ENCODE measurements at places on chromosomes 1 and 21.

GRCh38 chr1:160076295-160076694, 5.0 kb upstream of the KCNJ9 start:
- DNase-seq = no peak

DNA sequence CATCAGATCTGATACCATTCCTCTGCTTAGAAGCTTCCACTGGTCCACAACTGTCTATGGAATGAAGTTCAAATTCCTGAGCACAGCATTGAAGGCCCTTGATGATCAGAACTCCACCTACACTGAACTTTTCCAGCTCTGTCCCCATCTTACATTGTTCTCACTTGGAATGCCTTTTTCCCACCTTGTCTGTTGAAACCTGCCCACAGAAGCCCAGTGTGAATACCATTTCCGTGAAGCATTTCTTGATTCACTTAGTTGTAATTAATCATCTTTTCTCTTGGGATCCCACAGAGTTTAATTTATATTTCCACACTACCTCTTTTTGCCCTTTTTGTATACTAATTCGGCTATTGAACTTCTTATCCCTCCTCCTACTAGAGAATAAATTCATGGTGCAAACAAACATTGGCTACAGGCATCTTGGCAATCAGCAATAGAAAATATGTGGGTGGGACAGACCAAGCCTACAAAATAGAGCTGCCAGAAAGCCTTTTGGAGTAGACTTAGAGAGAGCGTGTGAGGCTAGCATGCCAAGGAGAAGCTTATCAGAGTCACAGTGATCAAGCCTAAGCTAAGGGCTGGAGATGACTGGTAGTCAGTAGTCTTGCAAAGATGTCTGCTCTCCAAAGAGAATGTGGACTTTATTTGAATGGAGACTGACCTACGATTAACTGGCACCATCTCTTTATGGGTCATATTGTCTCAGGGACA, 26.1 kb downstream of the NHLH2 start:
- DNase-seq = no peak

- DNase-seq = no peak
Measured at GRCh38 chr1:210905944-210906453, 227.9 kb downstream of the KCNH1 start.

DNA sequence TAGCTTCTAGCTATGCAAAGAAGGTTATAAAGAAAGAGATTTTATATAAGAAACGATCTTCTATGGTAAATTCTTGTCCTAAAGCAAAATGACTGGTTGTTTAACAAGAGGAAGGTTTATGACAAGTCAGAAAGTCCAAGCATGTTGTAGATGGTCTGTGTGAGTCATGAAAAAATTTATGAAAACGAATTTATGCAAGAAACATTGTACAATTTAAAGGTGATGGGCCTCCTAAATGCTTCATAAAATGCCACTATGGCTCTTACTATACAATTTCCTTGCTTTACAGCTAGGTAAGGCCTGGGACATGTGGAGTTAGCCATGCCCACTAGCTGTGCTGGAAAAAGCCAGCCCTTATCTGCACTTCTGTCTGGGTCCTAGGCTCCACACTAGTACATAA, 125.4 kb downstream of the PTGER3 start:
- no peak for DNase-seq

GRCh38 chr1:6995789-6996188, 210.5 kb downstream of the CAMTA1 start:
- DNase-seq = no peak

- no peak for DNase-seq
Measured at GRCh38 chr1:34176830-34177603, at the start of gene C1orf94. C1orf94 (plus strand) TSS chr1:34176907; CDS start chr1:34177790, 883 bp downstream.

- peak; percentile 100 for DNase-seq
Measured at GRCh38 chr1:39657923-39658485, 13.9 kb downstream of the NT5C1A start.

DNA sequence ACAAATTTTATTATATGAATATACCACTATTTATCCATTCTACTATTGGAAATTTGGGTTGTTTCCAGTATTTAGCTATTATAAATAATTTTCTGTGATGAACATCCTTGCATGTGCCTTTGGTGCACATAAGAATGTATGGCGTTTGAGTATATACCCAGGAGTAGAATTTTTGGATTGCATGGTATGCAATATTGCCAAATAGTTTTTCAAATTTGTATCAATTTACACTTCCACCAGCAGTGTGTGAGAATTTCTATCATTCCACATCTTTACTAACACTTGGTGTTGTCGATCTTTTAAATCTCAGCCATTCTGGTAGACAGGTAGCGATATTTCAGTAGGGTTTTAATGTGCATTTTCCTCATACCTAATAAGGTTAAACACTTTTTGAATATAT, 9.2 kb upstream of the FNBP1L start:
- no peak for DNase-seq

GRCh38 chr1:214295934-214296333, 15.0 kb downstream of the SMYD2 start:
- no peak for DNase-seq

DNA sequence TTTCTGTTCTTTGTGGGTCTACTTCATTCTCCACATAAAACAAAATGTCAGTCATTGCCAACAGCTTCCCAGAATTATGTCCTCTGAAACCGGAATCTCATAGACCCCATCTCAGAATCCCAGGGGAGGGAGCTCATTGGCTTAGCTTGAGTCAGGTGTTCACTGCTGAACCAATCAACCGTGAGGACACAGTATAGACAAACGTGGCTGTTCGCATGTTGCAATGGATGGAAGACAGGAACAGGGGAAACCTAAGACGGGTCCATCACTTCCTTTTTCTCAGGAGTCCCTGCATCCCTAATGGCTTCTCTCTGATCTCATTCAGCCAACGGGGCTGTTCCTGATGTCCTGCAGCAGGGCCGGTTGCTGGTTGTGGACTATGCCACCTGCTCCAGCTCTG, 9.1 kb downstream of the CELA2A start:
- DNase-seq = no peak

- no peak for DNase-seq
Measured at GRCh38 chr1:168469690-168470089, 74.1 kb downstream of the XCL2 start.

DNA sequence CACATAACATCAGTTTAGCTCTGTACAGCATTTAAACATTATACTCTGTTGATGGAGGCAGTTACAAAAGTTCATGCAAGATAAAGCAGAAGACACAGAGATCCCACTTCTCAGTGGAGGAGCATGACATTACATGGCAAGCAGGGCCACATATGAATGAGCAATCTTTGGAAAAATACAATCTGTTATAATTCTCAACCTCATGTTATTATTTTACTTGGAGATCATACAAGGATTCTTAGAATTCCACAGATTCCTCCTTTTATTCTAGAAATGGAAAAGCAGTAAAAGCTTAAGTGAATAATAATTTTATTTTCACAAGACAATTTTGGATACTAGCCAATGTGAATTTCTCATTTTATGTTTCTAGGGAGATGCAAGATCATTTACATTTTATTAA, 66.6 kb downstream of the IFI44 start:
- DNase-seq = no peak

- no peak for DNase-seq
Measured at GRCh38 chr1:168623003-168623828, 46.8 kb downstream of the XCL1 start.

DNA sequence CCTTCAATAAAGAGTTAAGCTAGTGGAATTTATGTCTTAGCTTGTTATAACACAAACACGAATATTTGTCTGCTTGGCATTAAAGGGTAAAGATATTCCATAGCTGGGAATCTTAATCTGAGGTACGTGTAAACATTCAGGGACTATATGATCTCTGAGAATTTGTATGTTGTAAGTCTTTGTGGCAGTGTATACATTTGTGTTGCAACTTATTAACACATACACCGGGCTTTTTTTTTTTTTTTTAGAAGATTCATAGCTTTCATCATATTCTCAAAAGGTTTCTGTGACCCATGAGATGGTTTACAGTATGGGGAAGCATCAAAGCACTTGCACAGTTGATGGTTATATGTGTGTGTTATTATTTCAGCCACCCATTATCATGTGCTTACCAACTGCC, 3.0 kb downstream of the GGPS1 start:
- DNase-seq = no peak

GRCh38 chr1:94235189-94236012, 2.0 kb downstream of the ARHGAP29 start:
- no peak for DNase-seq

GRCh38 chr1:91553177-91553591, 52.5 kb downstream of the CDC7 start:
- no peak for DNase-seq

DNA sequence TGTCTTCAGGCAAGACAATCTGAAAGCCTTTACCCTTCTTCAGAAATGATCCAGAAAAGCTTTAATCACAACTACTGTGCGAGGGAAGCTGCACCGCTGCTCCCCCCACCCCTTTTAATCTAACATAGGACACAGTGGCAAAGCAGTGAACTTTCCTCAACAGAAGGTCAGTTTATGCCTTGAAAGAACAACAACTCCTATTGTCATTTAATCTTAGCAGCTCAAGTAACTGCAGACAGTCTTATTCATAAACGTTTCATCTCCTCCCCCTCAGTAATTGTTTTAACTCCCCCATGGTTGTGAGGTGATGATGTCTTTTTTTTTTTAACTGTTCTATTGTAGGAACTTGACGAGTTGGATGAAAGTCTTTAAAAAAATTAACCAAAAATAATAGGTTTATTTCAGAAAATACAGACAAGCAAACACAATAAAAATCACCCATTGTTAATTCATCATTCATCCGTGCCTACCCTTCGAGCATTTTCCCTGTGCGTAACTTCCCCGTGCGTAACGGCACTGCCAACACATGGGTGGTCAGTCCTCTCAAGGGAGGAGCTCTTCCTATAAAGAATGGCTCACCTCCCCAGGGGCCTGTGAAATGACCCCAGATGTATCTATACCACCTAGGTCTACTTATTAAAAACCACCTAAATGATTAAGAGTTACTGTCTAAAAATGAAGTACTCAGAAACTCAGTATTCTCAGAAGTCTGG, 3.3 kb upstream of the ADAR start:
- no peak for DNase-seq

GRCh38 chr1:14598007-14598497, 433 bp upstream of the KAZN start:
- DNase-seq = peak; percentile 7

DNA sequence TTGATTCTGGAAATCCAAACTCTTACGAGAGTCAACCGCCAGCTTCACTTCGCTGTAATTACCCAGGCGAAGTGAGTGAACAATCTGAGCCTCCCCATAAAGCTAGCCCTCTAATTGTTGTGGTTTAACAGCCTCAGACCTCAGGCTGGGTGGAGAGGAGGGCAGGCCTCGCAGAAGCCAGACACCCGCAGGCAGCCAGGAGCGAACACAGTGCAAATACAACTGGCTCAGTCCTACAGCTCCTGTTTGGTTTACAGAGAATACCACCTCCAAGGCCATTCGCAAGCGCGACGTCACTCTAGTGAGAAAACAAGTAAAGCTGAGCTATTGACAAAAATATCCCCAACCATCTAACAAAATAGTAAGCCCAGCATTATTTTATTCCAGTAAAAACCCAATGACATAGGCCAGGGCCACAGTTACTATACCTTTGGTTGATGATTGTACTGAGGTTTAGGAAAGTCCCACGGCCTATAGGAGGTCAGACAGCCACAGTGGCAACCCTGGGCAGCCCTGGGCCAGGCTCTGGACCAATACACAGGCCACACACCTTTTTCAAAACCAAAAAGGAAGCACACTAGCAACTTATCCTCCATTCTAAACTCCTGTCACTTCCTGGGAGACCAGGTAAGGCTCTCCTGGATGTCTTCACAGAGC, 163.3 kb downstream of the ETS2 start:
- DNase-seq = no peak

DNA sequence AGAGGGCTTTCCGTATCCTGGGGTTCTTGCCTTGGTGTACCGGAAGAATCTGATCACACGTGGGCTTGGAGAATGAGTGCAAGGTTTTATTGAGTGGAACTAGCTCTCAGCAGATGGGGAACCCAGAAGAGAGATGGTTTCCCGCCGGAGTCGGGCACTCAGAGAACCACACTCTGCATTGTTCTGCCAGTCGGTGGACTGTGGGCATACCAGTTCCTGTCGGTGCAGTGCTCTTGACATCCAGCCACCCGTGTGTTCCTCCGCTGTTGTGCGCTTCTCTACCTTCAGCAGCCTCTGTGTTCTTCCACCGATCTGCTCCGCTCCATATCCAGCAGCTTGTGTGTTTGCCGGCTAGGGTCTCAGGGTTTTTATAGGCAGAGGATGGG, 10.8 kb upstream of the PPIE start:
- no peak for DNase-seq

- no peak for DNase-seq
Measured at GRCh38 chr1:39398278-39399021, 93.0 kb upstream of the BMP8A start.

DNA sequence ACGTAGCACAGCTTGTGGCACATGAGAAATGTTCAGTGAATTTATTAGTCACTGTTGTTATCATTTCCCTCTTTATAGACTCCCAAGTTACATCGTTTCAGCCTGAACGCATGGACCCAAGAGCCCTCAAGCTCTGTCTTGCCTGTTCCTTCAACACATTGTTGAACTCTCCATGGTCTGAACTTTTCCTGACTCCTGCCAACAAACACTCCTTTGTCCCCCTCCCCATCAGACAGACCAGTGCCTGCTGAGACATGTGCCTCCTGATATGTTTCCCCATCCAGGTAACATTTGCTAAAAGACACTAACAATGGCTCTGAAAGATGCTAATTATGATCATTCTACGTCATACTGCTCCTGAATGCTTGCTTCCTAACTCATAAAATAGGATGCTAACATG, 108.7 kb upstream of the NFIA start:
- no peak for DNase-seq

DNA sequence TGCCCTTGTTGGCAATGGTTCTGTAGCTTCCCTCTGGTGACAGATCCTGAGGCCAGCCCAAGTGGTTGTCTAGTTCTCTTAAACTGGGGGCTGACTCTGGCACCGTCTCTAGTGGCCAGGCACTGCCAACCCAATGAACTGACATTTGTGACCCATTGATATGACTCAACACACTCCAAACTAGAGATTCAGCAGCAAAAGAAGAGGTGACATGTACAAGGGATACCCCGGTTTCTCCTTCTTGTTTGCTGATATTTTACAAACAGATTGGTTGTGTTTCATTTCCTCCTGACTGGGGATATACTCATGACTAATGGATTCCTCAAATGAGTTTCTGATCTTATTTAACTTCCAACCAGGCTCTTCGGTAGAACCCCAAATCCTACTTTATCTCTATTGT, 65.9 kb upstream of the DNAJC6 start:
- no peak for DNase-seq

DNA sequence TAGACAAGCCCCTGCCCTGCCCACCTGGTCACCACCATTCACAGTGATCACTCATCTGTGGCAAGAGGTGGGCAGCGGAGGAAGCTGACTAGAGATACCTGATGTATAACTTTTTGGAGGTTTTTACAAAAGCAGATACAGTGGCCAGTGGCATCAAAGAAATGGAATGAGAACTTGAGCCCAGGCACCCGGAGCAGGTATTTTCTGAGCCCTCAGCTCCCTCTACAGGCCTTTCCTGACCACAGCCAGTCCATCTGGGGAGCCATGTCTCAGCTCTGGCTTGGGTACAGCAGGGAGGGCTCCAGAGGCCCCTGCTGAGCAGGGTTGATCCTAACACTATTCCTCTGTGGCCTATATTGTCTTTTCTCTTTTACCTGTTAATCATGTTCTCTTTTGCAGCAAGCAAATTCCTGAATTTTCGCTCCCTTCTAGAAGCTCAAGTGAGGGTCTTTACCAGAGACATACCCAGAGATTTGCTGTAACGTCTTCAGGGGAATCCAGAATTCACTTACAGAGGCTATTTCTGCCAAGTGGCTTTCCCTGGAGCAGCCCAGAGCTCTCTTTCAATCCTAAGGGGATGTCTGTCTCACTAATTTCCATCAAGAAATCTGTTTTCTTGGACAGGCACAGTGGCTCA, 27.3 kb downstream of the GPR157 start:
- DNase-seq = peak; percentile 54
